ENCODE measurements at places on chromosomes 5 and 9.

- no peak for DNase-seq
These were observed 523.1 kb downstream of the SPATA31D1 start for GRCh38 chr9:82511626-82512025.

GRCh38 chr5:148697180-148697808 lies 43.0 kb upstream of the HTR4 start:
- no peak for DNase-seq

DNA sequence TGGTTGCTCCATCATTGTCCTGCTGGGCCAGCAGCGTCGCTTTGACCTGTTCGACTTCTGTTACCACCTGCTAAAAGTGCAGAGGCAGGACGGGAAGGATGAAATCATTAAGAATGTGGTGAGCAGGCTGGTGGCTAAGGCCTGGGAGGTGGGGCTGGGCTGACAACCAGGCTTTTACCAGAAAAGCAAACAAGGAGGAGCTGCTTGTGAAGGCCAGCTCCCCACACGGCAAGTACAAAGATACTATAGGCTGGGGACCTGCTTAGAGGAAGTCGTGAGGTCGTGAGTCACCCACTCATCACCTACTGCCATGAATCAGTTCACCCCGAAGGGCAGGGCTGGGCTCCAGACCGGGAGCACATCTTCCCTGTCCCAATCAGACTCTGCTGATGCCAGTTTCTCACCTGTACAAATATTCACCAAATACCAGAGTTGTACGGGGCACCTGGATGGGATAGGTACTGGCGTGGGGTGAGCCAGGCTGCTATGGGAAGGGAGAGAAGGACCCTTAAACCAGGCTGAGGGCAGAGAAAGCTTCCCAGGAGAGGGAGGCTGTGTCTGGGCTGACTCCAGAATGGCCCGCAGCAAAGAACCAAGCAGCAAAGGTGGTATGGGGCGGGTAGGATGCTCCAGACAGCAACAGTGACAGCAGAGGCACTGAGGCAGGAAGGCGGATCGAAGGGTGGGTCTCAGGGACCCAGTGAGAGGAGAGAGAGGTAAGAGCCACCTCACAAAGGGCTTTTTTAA lies 69.3 kb upstream of the NIPAL4 start:
- DNase-seq = no peak

DNA sequence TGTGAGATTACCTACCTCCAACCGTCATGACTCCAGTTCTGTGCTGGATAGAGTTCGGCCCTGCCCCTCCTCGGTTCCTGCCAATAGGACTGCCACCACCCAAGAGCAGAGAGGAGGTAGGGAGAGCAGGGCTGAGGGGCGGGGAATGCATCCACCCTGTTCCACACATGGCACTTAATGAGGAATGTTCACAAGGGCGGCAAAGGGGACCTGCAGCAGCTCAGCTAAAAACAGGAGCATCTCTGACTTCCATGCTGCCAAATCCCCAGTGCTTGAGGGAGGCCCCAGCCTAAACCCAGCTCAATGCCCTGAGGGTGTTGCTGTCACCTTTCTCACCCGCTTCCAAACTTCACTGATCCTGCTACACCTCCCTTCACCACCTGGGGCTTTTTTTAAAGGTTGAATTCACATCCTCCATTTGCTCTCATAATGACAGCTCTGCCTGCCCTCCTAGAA lies 7.8 kb upstream of the DELE1 start:
- peak; percentile 32 for DNase-seq

DNA sequence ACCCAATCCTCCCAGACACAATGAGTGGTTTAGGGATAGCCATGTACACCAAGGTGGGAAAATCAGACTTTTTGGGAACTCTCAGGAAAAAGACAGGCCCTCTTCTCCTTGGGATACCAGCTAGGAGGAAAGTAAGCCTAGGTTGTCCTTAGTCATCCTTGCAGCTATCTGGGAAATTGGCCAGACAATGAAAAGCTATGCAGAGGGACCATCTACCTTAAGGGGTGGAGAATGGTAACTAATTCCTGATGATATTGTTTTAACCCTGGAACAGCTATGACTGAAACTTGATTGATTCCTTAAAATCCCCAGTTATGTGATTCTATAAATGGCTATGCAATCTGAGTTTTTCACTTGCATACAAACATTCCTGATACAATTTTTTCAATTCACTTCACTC lies 88.9 kb upstream of the BNC2 start:
- no peak for DNase-seq

- DNase-seq = no peak
These were observed 13.0 kb downstream of the APBA1 start for GRCh38 chr9:69658987-69659675.

- no peak for DNase-seq
These were observed 579 bp downstream of the SLC12A7 start for GRCh38 chr5:1111241-1111726.

GRCh38 chr9:123689701-123690428 lies 240.1 kb downstream of the DENND1A start:
- DNase-seq = no peak

- DNase-seq = no peak
These were observed 19.9 kb upstream of the ANGPTL2 start for GRCh38 chr9:127142291-127142690.

DNA sequence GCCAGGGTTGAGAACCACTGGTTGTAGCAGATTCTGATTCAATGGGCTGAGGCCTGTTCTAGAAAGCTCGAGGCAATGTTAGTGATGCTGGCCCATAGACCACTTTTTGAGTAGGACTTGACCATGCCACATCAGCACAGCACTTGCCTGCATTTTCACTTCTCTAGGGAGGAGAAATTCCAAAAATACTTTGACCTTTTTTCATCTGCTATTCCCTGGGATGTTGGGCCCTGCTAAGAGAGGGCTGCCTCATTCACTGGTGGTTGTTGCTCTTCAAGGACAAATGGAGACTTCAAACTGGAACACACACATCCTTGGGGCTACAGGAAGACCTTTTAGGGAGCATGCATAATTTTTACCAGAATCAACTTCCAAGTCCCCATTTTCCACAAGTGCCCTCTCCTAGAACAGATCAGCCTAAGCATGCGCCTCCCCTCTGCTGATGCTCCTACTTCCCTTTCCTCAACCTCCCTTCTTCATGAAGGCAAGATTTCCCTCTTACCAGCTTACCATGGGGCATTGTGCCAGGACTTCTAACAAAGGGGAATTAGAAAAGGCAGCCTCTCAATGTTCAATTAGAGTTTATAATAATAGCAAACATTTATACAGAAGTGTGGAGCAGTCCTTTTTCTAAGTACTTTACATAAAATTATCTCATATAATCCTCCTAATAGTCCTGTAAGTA lies 12.7 kb upstream of the TGFBI start:
- no peak for DNase-seq

DNA sequence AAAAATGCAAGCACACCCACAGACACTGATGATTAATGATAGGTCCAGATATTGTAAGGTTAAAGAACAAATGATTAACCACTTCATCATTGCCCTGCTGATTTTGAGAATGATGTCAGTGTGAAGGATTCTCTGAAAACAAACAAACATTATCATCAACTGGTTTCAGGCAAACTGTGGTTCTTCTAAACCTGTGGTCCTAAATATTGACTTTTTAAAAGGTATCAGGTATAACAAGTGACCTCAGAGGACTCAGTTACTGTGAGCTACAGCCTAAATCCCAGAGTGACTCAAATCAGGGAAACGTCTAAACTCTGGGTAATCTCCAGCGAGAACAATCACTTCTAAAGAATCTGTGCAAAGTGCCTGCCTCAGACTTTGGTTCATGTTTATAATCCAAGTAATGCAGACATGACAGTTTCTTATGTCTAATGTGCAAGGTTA lies 172.3 kb upstream of the CDH6 start:
- no peak for DNase-seq

- no peak for DNase-seq
These were observed 544.6 kb upstream of the TRPC7 start for GRCh38 chr5:136909906-136910305.

GRCh38 chr5:34043099-34043876 lies at the start of gene C1QTNF3:
Gene C1QTNF3 (minus strand): TSS chr5:34043213. CDS start chr5:34043125, 88 bp downstream.
- DNase-seq = no peak

DNA sequence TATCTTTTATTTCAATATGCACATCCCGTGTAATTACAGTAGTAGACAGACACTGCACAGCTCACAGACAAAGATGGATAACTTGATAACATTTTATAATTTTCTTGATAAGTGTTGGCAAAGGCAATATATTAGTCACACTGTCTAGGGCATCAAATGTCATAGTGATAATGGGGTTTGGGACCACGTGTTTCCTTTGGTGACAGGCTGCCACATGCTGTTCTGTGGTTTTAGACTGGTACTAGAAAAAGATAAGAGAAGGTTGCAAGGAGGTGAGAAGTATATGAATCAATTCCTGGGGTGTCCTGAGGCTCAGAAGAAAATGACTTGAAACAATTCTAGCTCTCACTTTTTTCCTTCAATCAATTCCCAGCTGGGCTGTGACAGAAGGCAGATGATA lies 258.8 kb upstream of the CHD1 start:
- DNase-seq = no peak

- DNase-seq = no peak
These were observed 175.4 kb downstream of the PJA2 start for GRCh38 chr5:109234381-109234780.

DNA sequence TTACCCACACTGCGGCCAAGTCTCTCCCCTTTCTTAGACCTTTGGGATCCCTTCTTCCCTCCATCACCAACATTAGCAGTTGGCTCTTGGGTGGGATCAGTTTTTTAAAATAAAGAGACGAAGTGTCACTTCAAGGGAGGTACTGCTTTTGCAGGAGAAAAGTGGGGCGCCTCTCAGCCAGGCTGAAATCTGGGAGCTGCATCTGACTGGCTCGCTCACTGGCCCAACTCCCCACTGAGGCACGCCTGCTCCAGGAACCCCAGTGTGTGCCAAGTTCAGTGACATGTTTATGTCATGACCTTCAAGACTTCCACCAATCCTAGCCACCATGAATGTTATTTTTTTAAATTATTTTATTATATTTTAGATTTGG lies 130.5 kb downstream of the MVB12B start:
- DNase-seq = no peak

GRCh38 chr5:145160679-145161078 lies 674.5 kb downstream of the PRELID2 start:
- no peak for DNase-seq

DNA sequence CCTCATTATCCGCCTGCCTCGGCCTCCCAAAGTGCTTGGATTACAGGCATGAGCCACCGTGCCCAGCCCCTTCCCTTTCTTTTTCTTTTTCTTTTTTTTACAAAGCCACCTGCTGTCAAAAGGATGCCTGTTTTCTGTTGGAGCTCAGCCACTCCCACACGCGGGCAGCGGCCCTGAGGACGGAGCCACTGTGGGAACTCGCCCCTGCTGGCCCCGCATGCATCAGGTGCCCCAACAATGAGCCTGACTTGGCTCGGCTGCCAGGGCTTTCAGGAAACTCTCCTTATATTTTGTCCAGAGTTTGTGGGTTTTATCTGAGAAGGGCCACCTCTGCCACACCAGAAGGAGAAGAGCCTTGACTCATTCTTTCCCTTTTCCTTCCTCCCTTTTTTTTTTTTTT lies 37.1 kb upstream of the LRRC14B start:
- DNase-seq = no peak

DNA sequence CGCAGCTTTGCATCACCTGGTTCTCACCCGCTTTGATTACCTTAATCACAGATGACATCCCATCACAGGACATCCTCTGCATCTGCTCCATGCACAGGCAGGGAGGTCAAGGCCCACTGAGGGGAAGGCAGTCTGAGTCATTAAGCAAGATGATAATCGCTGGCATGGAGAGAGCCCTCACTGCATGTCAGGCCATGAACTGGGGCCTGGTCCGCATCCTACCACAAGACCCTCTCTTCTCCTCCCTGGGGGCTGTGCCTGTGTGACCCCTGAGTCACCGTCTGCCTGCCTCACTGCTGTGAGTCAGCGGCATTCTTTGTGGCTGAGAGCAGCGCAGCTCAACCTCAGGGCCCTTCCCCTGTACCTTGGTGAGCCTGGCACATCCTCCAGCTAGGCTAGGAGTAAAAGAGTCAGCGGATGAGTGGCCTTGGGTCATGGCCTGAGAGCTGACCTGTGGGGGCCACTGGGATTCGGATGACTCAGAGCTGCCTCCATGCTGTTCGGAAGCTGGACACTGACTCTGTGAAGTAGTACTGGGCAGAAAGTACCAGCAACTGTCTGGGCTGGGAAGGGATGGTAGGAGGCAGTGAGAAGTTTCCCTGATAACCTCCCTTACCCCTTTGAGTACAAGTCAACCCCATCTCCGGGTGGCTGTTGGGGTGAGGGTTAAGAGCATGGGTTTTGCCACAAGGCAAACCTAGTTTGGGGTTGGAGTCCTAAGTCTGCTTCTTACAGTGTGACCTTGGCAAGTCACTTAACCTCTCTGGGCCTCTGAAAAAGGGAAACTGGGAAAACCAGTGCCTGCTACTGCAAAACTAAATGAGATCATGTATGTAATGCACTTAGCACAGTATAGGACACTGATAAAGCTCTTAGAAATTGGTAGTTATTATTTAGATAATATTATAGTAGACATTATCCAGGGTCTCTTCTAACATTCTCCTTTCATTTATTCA lies 14.6 kb upstream of the ARSI start:
- peak; percentile 96 for DNase-seq

GRCh38 chr9:14014744-14015143 lies 299.2 kb downstream of the NFIB start:
- no peak for DNase-seq

DNA sequence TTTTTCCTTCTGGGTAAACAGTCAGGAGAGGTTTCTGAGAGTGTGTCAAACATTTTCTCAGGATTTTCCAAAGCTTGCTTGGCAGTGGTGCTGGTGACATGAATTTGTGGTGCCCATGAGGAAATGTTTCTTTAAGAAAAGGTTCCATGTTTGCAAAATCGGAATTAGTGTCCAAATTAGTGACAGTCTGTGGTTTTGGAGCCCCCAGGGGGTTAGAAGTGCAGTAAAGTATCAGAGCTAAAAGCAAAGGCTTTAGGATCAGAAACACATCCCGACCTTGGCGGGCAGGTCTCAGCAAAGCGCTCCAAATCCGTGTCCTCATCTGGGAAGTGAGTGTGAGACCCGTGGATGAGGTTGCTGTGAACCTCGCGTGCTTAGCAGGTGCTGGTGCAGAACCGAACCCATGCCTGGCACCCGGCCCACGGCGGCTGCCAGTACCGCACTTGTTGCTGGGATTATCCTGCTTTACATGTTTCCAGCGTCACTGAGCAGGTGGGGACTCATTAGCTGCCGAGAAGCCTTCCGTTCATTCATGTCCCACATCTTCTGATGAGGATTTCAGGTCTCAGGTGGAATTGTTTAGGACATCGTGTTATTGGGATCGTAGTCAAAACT lies 70.8 kb upstream of the COL5A1 start:
- DNase-seq = no peak

DNA sequence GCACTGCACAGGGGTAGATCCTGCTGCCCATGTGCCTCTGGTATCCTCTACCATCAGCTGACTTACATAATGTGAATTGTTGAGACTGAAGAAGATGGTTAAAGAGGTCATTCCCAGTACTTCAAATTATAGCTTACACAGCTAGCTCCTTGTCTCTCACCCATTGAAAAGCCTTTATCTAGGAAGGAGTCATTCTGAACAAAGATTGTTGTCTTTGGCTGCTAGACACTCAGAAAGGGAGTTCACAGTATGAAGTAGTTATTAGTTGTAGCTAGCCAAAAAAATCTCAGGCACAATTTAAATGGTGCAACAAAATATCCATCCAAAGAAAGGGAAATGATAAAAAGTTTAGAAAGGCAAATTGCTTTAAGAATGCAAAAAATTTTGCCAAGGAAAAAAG lies 102.0 kb upstream of the NREP start:
- DNase-seq = no peak
